ENCODE measurements at places on chromosomes 4 and X.
A peak's percentile ranks its signal among the peaks of the same experiment; 100 is the strongest.

DNA sequence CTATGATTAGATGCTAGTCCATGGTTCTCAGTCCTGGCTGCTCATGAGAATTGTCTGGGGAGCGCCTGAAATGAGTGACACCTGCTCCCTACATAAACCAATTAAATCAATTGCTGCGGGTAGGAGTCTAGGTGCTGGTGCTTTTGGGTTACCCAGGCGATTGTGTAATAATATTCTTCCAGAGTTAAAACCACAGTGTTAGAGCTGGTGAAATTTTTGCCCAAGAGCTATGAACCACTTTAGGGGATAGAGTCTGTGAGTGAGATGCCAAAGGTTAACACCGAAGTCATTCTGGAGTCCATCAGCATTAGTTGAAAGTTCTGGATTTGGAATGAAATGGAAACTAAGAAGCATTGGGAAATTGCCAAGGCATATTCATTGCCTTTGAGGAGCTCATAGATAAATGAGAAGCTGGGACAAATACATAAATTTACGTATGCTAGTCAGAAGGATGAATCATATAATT lies 15.3 kb downstream of the PDK3 start:
- no peak for DNase-seq

GRCh38 chr4:110271986-110272385 lies 73.6 kb upstream of the ELOVL6 start:
- no peak for DNase-seq

DNA sequence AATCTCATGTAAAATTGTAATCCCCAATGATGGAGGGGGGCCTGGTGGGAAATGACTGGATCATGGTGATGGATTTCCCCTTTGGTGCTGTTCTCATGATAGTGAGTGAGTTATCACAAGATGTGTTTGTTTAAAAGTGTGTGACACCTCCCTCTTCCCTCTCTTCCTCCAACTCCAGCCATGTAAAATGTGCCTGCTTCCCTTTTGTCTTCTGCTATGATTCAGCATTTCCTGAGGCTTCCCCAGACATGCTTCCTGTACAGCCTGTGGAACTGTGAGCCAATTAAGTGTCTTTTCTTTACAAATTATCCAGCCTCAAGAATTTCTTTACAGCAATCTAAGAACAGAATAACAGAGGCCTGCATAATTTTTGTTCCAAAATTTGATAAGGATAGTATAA lies 85.2 kb downstream of the ANAPC10 start:
- DNase-seq: no peak

DNA sequence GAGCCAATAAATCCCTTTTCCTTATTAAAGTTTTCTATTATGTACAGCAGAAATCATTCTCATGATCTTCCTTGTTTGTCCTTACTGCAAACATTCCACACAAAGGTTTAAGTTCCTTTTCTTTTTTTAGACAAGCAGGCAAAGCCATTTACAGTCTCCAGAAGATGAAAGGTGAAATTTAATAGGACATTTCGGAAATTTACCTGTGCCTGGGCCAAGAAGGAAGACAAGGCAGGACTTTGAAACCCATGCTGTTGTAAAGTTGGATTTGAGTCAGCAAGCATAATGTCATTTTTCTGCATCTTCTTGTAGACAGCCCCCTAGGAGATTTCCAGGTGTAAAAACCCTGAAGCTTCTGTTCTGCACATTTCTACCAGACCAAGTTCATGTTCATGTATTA lies 188.1 kb downstream of the PAPSS1 start:
- no peak for DNase-seq

DNA sequence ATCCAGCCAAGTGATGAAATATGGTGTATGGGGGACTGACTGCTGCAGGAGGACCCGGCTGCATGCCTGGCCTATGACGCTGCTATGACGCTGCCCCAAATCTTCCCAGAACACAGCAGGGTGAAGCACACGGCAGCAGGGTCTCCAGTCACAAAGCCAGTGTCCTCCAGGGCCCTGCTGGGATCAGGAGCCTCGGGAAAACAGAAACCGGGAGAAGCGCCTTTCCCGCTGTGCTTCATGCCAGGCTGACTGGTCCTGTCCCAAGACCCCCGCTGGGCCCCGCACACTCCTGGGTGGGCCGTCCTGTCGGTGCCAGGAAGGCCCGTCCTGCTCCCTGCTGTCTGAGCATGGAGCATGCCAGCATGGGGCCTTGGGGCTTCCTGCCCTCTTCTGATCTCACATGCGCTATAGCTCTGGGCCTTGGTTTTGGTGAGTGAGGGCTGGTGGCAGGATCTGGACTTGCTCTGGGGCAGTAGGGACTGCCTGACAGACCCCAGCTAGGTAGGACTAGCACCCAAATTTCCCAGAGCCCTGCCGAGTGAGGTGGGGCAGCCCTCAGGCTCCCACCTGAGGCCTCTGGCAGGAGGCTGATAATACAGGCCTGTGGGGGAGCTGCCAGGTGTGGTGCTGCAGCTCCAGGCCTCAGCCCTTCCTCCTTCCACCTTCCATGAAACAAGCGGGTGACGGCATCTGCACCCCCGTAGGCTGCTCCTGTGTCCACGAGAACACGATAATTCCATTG lies 64.0 kb downstream of the ACOX3 start:
- DNase-seq: peak; percentile 2

DNA sequence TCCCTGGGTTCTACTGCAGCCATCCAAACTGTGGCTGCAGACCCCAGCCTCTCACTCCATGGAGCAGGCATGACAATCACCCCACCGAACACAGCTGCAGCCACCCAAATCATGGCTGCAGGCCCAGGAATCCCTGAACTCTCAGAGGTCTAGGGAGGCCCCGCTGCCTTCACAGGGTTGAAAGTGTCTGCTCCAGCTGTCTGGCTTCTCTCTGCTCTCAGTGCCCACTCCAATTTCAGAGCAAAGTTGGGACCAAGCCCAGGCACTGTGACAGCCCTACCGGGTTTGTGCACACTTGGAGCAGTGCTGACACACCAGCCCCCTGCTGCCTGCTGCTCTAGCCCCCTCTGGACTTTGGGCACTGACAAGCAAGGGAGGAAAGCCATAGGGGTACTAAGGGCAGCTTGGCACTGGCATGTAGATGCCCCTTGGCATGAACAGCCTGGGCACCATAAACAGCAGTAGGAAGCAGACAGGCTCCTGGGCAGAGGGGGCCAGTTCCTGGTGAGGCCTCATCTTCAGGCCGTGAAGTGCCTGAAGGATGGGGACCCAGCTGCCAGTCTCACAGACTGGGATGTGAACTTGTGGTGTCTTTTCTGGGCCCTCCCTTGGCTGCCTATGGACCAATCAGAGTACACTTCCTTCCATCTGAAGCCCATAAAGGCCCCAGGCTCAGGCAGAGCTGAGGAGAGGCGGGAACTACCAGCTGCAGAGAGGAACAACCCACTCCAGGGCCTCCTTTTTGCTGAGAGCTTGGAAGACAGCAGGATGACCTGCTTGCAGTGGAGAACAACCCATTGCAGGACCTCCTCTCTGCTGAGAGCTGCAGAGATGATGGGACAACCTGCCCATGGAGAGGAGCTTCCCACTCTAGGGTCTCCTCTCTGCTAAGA lies 68.8 kb downstream of the TECRL start:
- DNase-seq: no peak

DNA sequence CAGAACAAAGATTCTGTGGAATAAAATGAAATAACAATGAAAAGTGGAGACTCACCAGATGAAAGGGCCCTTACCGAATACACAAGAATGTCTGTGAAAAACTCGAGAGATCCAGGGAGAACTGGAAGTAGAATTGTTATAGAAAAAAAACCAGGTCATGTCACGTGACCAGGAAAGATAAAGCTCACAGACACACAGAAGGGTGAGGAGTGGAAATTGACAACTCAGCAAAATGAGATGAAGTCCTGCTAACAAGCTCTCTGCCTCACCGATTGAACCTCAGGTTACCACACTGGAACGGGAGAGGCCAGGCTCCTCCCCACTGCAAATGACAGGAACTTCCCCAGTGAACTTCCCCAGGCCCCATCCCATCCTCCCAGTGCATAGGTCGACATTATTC lies 1618.0 kb upstream of the PCDH10 start:
- DNase-seq: no peak

DNA sequence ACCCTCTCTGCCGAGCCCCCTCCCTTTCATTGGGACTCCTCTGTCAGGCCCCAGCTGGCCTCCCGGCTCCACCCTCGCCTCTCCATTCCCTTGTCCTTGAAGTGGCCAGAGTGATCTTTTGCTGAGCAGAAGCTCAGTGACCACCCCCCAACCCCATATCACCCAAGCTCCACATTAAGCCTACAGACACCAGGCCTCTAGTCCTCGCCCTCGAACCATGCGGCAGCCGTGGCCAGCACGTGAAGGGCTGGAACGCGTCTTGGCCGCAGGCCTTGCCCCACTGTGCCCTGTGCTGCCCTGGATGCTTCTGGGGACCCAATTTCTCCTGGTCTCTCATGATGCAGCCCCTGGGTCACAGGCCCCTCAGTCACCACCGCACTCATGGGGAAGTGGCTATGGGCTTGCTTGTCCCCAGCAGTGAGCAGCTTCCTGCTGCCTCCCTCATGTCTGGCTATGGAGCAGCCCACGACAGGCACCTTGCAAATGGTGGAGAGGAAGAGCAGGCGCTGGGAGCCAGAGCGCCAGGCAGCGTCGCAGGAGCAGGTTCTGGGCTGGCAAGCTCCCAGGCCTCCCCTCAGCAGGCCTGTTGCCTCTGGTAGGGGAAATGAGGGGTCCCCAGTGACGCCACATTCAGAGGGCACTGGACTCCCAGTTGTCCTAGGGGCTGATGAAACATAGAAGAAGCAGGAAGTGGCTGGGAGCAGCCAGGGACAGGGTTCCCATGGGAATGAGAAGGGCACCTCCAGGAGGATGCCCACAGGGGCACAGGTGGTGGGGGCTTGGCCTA lies 757 bp upstream of the SRPK3 start:
- no peak for DNase-seq

DNA sequence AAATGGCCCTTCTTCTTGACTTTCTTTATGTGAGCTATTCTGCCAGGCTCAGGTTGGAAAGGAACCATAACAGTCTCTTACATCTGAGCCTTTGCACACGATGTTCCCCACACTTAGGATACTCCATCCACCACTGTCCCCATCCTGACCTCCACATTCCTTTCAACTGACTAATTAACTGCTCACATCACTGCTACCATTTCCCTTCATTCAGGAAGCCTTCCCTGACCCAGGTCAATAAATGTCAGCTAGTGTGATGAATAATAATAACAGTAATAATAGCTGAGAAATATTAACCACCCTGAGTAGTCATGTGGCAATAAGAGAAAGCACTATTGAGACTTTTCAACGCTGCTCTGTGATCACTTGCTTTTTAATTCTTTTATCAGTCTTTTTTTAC lies 291.7 kb downstream of the KCNIP4 start:
- DNase-seq: no peak

- DNase-seq: no peak
These were observed 7.1 kb downstream of the RASL11B start for GRCh38 chr4:52869196-52869595.

- DNase-seq: no peak
These were observed 46.4 kb downstream of the KDR start for GRCh38 chr4:55078987-55079386.
